ENCODE measurements at places on chromosomes 12 and 14. TPM values are rescaled to one million over a fixed set of nuclear protein-coding genes. Genes with fewer than 3 reads are reported as not detected.

DNA sequence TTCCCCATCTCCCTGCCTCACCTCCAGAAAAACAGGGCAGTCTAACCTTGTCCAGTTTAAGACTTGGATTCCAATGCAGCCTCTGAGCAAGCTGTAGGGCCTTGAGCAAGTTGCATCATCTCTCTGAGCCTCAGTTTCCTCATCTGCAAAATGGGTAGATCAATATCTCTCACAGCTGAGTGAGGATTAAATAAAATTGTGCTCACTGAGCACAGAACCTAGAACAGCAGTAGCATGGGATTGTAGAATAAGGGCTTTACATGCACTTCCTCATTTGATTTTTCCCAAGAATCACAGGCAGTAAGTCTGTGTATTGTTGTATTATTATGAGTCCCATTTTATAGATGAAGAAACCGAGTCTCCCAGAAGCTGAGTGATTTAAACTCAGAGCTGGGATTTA, 2.0 kb downstream of the DTX1 start:
- H3K27ac ChIP-seq: no peak overlapping the region
- H3K27me3 ChIP-seq: peaks cover 1% of the 10 kb centered on the region
- H3K36me3 ChIP-seq: no peaks in the 10 kb centered on the region
- no peak for DNase-seq

The BDKRB1 gene
- total RNA-seq: not detected

- no peak overlapping the region for H3K27ac ChIP-seq
- no peaks in the 10 kb centered on the region for H3K27me3 ChIP-seq
- no peaks in the 10 kb centered on the region for H3K4me1 ChIP-seq
- no peaks in the 10 kb centered on the region for H3K36me3 ChIP-seq
- DNase-seq: no peak
- no peak overlapping the region for H3K4me3 ChIP-seq
These were observed 519.9 kb downstream of the C12orf50 start for GRCh38 chr12:87509237-87509820.

DNA sequence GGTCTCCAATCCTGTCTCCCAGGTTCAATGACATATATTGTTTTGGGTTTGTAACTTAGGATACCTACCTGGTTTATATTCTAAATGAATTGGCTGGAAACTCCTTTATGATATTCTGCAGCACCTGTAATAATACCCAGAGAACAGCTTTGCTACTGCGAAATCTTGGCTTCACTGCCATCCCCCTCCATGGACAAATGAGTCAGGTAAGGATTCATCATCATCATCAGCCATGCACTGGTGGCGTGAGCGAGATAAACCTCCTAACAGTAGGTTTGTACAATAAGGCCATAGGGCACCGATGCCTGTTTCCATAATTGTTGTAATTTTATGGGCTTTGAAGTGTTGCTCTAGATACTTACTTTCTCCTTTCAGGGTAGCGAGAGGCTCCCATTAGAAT, 10.7 kb downstream of the DDX47 start:
- no peaks in the 10 kb centered on the region for H3K27me3 ChIP-seq
- no peak for DNase-seq

- DNase-seq: no peak
- peaks cover 3% of the 10 kb centered on the region for H3K36me3 ChIP-seq
- no peak overlapping the region for H3K4me3 ChIP-seq
These were observed 31.5 kb upstream of the ANO6 start for GRCh38 chr12:45184147-45184963.

GRCh38 chr12:78395961-78396360, 468.6 kb upstream of the SYT1 start:
- H3K27me3 ChIP-seq: no peaks in the 10 kb centered on the region
- DNase-seq: no peak
- H3K36me3 ChIP-seq: no peaks in the 10 kb centered on the region
- H3K27ac ChIP-seq: no peak overlapping the region

GRCh38 chr12:85695097-85695715, 141.0 kb downstream of the RASSF9 start:
- DNase-seq: no peak
- no peaks in the 10 kb centered on the region for H3K36me3 ChIP-seq
- no peak overlapping the region for H3K27ac ChIP-seq
- no peaks in the 10 kb centered on the region for H3K27me3 ChIP-seq
- H3K4me1 ChIP-seq: no peaks in the 10 kb centered on the region
- no peak overlapping the region for H3K4me3 ChIP-seq

The GALC gene
- 8.6 TPM for total RNA-seq

The KRT81 gene
- total RNA-seq: not detected

The SERPINA3 gene
- not detected for total RNA-seq

- H3K4me1 ChIP-seq: peaks cover 20% of the 10 kb centered on the region
- no peak for DNase-seq
- no peak overlapping the region for H3K27ac ChIP-seq
These were observed 65.6 kb upstream of the FUT8 start for GRCh38 chr14:65346895-65347294.

DNA sequence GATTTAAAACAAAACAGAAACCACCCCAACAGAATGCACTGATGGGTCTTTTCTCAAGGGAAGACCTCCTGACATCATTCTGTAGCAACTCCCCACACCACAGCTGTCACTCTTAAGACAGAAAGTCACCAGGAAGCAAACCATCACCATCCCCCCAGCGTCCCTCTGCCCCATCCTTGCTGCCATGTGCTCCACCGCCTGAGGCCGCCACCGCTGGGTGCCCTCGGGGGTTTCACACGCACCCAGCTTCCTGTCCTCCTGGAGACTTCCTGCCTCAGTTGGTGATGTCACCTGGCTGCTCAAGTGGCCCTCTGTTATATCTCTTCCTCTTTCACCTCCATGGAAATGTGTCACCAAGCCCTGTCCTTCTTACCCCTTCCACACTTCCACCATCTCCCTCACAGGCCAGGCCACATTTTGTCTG, 71.4 kb upstream of the GPR68 start:
- H3K27me3 ChIP-seq: no peaks in the 10 kb centered on the region
- peak; percentile 98 for DNase-seq
- H3K4me3 ChIP-seq: peak overlapping the region; percentile 74
- peaks cover 82% of the 10 kb centered on the region for H3K4me1 ChIP-seq

The DCN gene
- total RNA-seq: not detected

GRCh38 chr12:96213869-96214268, 19.7 kb downstream of the ELK3 start:
- H3K4me1 ChIP-seq: peaks cover 60% of the 10 kb centered on the region
- DNase-seq: no peak
- H3K27me3 ChIP-seq: no peaks in the 10 kb centered on the region
- H3K4me3 ChIP-seq: no peak overlapping the region

- no peak for DNase-seq
- no peaks in the 10 kb centered on the region for H3K4me1 ChIP-seq
- H3K27me3 ChIP-seq: no peaks in the 10 kb centered on the region
- no peak overlapping the region for H3K27ac ChIP-seq
- H3K4me3 ChIP-seq: no peak overlapping the region
These were observed 328.8 kb downstream of the ADGRD1 start for GRCh38 chr12:131282292-131283080.

The RTL1 gene
- total RNA-seq: not detected

- H3K27me3 ChIP-seq: no peaks in the 10 kb centered on the region
- H3K4me1 ChIP-seq: peaks cover 36% of the 10 kb centered on the region
- no peak for DNase-seq
These were observed 4.1 kb upstream of the IFNG start for GRCh38 chr12:68163560-68164081.

The DHH gene
- total RNA-seq: 0.14 TPM

GRCh38 chr12:104386461-104386860, 70.3 kb upstream of the CHST11 start:
- H3K4me1 ChIP-seq: peaks cover 9% of the 10 kb centered on the region
- peaks cover 3% of the 10 kb centered on the region for H3K27me3 ChIP-seq
- no peak for DNase-seq
- H3K36me3 ChIP-seq: no peaks in the 10 kb centered on the region

The STAC3 gene
- total RNA-seq: 2.1 TPM

DNA sequence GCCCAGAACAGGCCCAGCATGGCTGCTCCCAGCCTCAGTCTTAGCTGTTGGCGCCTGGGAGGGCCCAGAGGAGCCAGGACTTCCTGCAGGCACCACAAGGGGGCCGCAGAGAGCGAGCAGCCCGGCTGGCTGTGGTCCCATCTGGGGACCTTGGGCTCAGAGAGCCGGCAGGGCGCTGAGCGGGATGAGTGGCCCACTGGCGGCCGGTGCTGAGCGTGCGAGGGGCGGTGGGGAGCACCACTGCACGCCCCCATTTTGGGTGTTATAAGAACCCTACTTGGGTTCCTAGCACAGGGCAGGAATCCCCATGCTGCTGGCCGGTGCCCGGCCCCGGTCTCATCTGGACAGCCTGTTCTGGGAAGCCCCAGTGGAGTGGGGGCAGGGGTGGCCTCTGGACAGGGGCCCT, 25.9 kb upstream of the CRIP2 start:
- H3K27ac ChIP-seq: no peak overlapping the region
- peak; percentile 69 for DNase-seq
- peaks cover 10% of the 10 kb centered on the region for H3K36me3 ChIP-seq

DNA sequence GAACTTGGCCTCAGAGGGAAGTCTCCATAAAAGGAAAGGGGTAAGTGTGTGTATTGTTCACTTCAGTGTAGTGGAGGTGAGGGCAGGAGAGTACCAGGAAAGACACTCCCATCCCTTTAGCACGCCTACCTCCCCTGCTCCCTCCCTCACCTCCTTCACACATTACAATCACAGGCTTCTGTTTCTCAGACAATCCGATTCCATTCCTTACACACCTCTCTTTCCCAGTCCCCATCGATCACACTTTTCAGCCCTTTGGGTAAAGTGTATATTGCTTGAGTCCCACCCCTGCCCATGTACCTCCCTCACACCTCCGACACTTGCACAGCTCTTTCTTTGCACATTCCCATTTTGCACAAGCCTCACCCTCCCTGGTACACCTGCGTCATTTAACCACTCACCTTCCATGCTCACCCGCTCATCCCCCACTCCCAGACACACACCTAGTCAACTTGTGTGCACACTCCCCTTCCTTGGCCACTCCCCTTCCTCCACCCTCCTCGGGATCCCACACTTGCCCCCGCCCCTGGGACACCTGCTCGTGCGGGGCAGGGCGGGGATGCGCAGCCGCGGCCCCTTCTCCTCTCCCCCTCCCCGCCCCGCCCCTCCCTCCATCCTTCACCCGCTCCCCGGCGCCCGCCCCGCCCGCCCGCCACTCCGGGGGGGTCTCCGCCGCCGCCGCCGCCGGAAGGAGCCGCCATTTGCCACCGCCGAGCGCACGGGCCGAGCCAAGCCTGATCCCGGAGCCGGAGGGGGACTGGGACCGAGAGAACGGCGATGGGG, at the start of gene MARCHF9:
Gene MARCHF9, plus strand, starts transcription at position 693 of the 783 bp plus-strand sequence. CDS start 426 bp downstream, outside the sequence.
- H3K27me3 ChIP-seq: no peaks in the 10 kb centered on the region
- peak; percentile 89 for DNase-seq
- peak within 1 kb of the TSS; percentile 79 for H3K4me3 ChIP-seq
- peaks cover 40% of the 10 kb centered on the region for H3K36me3 ChIP-seq

DNA sequence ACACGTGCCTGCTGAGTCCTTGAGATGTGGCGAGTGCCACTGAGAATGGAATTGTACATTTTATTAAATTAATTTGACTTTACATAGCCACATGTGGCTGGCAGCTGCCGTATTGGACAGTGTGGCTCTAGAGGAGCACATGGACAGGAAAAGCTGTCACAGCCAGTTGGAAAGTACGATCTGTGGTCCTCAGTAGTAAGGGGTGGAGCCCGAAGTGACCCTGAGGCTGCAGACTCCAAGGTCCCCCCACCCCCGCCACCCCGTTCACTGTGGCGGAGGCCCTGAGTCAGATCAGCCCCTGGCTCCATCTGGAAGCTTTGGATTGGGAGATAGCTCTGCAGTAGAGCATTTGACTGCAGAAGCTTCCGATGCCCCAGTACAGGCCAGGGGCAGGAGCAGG, 25.8 kb upstream of the BEGAIN start:
- no peak overlapping the region for H3K4me3 ChIP-seq
- no peaks in the 10 kb centered on the region for H3K36me3 ChIP-seq
- H3K27me3 ChIP-seq: no peaks in the 10 kb centered on the region
- peaks cover 8% of the 10 kb centered on the region for H3K4me1 ChIP-seq
- DNase-seq: no peak

DNA sequence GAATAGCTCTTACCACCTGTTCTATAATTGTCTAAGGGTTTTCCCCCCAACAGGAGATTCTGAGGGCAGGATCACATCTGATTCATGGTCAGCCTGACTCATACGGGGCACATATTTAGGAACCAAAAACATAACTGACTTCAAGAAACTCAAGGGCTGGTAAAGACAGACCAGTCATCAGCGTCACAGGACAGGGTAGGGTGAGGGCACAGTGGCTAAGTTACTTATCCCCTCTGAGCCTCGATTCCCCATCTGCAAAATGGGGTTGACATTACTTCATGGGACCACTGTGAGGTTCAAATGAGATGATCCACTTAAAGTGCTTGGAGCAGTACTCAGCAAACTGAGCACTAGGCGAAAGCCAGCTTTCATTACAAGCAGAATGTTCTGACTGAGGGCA, 606 bp downstream of the CINP start:
- peaks cover 29% of the 10 kb centered on the region for H3K4me1 ChIP-seq
- H3K4me3 ChIP-seq: no peak overlapping the region
- peak overlapping the region; percentile 95 for H3K27ac ChIP-seq
- no peaks in the 10 kb centered on the region for H3K27me3 ChIP-seq
- peaks cover 19% of the 10 kb centered on the region for H3K36me3 ChIP-seq
- DNase-seq: peak; percentile 83

The MORN3 gene
- 1.1 TPM for total RNA-seq

GRCh38 chr12:70661466-70662161, 24.4 kb upstream of the PTPRB start:
- H3K36me3 ChIP-seq: no peaks in the 10 kb centered on the region
- no peak for DNase-seq
- no peaks in the 10 kb centered on the region for H3K4me1 ChIP-seq
- H3K27ac ChIP-seq: no peak overlapping the region

The RHNO1 gene
- total RNA-seq: 56.9 TPM

All from activated CD8-positive, alpha-beta T cell treated with anti-CD3 and anti-CD28 coated beads for 36 hours (primary cell).